ENCODE measurements at places on chromosomes 3 and 15.

GRCh38 chr3:169241991-169242707, 421.4 kb downstream of the MECOM start:
- DNase-seq, result no peak

- peak; percentile 69 for DNase-seq
Observed at GRCh38 chr3:114454551-114455251, 160.9 kb downstream of the TIGIT start.

- DNase-seq, result no peak
Observed at GRCh38 chr15:81751256-81751655, 294.6 kb downstream of the MEX3B start.

- DNase-seq, result no peak
Observed at GRCh38 chr3:186002884-186003472, 65.2 kb upstream of the TRA2B start.

DNA sequence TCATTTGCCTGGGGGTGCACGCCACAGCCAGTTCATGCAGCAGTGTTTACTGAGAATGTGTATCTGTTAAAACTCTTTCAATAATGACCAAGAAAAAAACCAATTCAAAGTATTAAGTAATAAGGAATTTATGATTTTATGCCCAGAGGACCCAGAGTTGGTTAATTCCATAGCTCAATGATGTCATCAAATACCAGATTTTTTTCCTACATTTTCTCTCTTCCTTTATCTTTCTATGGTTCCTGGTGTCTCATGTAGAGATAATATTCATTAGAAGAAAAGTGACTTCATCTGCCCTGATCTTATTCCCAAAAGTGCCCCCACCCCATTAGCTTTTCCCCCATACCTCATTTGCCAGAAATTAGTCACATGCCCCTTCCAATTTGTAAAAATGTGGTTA, 44.6 kb upstream of the LMCD1 start:
- no peak for DNase-seq

- DNase-seq, result no peak
Observed at GRCh38 chr3:19364148-19364547, 215.8 kb downstream of the KCNH8 start.

DNA sequence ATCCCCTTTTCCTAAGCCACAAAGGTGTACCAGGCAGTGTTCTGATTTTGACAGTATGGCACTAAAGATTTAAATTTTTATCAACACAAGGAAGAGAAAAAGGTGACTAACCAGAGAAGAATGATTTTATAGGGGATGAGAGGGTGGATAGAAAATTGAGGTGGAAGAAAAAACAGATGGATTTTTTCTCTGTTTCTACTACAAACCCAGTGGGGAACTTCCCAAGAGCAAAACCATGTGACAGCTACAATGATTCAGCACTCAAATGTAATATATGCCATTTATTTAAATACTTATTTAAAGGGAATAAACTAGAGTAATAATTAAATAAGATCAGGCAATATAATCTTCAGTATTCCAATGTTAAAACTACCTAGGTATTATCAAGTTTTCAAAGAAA, 11.1 kb downstream of the DCUN1D1 start:
- no peak for DNase-seq

GRCh38 chr3:184741259-184741556, 29.3 kb upstream of the MAGEF1 start:
- DNase-seq, result no peak

DNA sequence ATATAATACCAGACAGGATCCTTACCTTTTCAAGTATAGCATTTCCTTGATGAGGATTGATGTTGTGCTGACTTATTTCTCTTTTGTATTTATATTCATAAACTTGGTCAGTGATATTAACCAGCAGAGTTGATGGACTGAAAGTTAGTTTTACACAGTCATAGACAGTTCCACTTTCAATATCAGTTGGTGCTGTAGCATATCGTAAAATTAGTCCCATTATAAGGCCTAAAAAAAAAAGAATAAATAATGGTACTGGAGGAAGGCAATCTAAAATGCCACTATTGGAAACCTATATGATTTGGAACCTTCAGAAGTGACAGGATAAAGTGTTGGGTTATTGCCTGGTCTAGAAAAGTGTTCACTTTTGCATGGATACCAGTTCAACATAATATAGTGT, 16.3 kb downstream of the SLC9A9 start:
- DNase-seq, result no peak

DNA sequence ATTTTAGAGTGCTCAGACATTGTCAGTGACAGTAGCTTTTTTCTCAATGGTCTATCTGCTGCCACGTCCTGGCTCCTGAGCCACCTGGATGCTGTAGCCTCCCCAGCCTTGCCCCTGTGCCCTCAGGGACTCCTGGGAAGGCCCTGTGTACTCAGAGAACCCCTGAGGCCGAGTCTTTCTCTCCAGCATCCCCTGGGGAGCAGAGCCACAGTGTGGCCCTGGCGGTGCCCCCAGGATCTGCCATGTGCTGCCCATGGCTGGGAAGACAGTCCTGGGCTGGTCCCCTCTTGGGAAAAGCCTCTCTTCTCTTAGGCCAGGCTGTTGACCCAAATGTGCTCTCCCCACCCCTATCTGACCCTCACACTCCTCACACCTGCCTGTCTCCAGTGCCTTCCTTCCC, 5.0 kb downstream of the MYD88 start:
- no peak for DNase-seq

DNA sequence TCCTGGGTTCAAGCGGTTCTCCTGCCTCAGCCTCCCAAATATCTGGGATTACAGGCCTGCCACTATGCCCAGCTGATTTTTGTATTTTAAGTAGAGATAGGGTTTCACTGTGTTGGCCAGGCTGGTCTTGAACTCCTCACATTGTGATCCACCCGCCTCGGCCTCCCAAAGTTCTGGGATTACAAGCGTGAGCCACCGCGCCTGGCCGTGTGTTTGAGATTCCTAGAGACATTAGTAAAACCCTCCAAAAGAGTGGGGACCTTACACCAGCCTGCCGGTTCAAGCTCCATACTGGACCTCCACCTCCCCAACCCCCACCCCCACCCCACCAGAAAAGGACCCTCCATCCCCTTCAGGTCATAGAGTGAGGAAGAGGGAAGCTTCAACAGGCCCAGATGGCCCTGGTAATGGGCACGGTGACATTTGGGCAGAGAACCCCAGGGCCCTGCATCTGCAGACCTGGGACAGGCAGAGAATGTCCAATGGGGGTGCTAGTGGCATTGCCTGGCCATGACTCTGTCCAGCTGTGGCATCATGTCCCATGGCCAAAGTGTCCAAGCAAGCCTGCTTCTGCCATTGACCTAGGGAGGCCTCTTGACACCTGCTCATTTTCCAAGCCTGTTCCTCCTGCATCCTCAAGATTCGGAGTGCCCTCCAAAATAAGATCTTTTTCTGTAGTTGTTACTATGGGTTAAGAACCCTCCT, 108.9 kb upstream of the KLF13 start:
- no peak for DNase-seq

DNA sequence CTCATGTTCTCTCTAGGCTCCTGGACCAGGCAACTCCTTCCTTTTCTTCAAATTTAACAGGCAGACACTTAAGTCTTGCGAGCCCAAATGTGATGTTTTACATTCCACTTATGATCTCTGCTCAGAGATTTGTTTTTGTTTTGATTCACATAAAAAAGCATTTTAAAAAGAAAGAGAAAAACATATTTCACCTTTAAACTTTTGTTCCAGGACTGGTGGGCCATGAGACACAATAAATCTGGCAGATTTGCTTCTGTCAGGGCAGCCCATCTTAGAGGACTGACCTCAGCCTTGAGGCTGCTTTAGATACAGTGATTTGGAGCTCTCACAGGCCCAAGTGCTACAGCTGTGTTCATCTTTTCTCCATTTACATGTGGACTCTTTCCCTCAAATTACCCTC, 52.0 kb downstream of the CMSS1 start:
- DNase-seq, result no peak

DNA sequence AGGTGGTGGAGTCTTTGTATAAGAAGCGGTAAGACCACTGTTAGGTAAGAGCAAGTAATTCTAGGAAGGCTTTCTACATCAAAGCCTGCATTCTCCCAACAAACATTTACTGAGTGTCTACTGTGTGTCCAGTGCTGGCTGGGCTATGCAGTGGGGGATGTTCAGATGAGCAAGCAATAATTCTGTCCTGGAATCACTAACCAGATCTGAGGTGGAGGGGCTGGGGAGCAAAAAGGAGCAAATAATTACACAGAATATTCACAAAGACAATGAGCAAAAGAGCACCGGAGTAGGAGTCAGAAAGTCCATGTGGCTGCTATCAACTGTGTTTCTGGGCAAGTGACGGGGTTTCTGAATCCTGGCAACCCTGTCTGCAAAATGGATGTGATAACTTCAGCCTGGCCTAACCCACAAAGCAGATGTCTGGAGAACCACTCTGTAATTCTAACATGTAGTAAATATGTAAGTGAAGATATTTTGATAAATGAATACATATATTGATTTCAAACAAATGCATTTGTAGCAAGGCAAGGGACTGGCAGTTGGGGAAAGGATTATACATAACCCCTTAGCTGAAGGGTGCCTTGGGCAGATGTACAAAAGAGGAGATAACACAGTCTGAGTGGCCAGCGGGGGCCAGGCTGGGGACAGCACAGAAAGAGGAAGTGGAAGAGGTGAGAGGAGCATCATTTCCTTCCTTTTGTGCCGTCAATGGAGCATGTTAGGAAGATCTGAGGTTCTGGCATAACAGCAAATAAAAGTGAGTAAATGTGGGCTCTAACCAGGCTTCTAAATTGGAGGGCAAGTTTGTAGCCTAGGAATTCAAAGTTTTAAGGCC, 28.8 kb downstream of the CYP8B1 start:
- no peak for DNase-seq

DNA sequence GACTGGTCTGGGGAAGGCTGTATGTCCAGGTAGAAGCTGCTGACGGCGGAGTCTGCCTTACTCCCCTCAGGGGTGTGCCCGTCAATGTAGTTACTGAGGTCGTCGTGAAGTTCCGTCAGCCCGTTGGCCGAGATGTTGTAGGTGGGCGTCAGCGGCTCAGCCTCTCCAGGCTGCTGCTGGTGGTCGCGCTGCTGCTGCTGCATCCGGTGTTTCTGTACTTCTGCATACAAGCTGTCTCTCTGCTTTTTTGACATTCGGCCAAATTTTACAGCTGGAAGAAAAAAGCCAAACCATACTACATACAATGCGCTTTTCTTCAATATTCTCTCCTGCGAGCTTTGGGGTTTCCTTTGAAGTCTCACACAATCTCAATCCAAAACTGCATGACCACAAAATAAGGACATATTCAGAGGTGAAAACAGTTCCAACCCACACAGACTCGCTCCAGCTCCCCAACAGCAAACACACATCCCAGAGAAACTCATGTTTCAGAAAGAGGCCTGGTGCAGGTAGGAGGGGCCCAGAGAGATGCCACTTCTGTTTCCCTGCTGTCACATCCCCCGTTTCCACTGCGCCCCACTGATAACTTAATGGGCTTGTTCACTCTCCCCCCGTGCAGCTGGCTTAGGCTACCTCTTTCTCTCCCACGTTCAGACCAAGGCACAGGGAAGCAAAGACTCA, 32.5 kb upstream of the ICE2 start:
- DNase-seq, result no peak

DNA sequence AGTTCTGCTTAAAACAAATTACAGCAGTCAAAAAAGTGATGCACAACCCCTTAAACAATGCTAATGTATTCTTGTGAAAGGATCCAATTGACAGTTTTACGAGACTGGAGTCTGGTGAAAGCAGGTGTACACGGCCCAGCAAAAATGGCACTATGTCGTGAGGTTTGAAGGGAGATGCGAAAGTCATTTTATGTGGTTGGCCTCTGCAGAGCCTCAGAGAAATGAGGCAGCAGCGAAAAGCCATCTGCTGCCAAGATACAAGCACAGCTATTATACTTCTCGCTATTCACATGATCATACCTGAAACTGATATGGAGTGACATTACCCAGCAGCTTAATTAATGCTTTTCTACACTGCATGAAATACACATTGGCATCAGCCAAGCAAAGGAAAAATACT, 36.4 kb downstream of the MECOM start:
- peak; percentile 45 for DNase-seq

- no peak for DNase-seq
Observed at GRCh38 chr3:130576375-130577266, 59.6 kb downstream of the COL6A6 start.

GRCh38 chr3:73571238-73571794, 53.4 kb downstream of the PDZRN3 start:
- DNase-seq, result no peak

DNA sequence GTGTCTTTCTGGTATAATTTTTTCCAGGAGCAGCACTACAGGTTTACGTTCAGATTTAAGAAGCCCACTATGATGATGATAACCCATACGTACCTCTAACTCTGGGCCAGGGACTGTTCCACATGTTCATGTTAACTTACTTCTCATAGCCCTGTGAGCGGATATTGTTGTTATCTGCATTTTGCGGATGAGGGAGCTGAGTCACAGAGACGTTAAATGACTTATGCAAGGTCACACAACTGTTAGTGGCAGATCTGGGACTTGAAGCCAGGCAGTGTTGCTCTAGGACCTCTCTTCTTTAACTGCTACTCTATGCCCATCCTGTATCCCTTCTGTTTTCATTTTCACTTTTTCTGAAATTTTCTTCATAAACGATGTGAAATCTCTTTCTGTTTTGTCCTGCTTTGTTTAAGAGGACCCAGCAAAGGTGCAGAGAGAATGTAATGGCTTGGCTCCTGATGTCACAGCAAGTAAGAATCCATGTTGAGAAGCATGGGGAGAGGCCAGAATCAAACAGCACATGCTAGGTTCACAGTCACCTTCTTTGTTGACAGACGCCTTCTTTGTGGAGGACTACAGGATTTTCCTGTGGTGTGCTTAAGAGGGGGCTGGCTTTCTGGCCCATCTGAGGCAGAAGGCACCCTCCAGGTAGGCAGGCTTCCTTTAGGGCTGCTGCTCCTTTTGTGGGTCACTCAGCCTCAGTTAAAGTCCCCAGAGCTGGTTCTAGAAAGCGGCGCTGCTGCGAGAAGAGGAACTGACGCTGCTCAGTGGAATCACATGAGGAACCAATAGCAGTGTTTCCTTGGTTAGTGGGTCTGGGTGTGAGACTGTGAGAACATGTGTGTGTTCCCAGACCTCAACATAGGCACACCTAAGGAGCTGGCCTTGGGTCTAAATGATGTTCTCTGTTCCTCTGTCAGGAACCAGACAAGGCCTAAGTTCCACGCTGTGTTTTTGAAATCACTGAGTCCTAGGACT, 121.6 kb downstream of the TMEM108 start:
- no peak for DNase-seq

DNA sequence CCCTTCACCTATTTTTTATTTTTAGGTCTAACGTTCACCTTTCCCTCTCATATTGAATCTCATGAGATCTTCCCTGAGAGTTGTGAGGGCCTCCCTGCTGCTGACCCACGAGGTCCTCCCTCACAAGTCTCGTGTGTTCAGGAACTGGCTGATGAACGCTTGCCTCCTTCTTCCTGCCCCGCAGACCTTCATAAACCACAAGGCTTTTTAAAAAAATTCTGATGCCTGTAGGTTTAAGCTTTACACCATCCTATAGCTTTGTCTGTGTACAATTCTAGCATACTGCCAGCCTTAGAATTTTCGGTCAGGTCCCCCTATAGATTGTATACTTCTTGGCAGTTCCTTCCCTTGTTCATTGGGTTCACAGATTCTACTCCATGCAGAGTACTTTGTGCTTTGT, 50.5 kb downstream of the CHST2 start:
- no peak for DNase-seq

GRCh38 chr3:81307221-81307620, 454.2 kb downstream of the GBE1 start:
- DNase-seq, result no peak

All from NCI-H345 (cell line).